ENCODE measurements at places on chromosomes 2 and 18.

DNA sequence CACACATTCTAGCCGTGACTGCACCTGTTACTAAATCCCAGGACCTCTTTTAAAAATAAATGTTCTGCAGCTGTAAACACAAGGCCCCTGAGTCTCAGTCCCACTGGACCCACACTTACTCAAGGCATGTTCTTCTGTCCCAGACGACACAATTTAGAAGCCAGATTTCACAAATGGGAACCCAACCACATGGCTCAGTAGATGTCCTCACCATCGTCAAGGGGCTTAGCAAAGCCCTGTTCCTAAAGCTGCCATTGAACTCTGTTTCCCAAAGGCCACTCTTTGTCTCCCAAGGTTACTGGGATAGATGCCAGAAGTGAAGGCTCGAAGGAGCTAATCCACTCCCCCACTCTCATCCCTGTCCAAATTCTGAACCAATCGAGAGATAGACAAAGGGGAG lies 301.0 kb downstream of the GALR1 start:
- no peak overlapping the region for H3K27ac ChIP-seq
- H3K27me3 ChIP-seq, result no peaks in the 10 kb centered on the region
- no peak overlapping the region for H3K4me3 ChIP-seq
- H3K4me1 ChIP-seq, result no peaks in the 10 kb centered on the region

- peaks cover 19% of the 10 kb centered on the region for H3K4me1 ChIP-seq
- DNase-seq, result no peak
- H3K27ac ChIP-seq, result no peak overlapping the region
- no peaks in the 10 kb centered on the region for H3K36me3 ChIP-seq
- no peak overlapping the region for H3K4me3 ChIP-seq
These were observed 21.9 kb downstream of the CRACDL start for GRCh38 chr2:98913916-98914712.

GRCh38 chr2:217789003-217789735 lies 213.6 kb downstream of the TNS1 start:
- peak overlapping the region; percentile 81 for H3K4me3 ChIP-seq
- H3K27me3 ChIP-seq, result no peaks in the 10 kb centered on the region
- peak overlapping the region; percentile 73 for H3K27ac ChIP-seq
- H3K36me3 ChIP-seq, result no peaks in the 10 kb centered on the region

DNA sequence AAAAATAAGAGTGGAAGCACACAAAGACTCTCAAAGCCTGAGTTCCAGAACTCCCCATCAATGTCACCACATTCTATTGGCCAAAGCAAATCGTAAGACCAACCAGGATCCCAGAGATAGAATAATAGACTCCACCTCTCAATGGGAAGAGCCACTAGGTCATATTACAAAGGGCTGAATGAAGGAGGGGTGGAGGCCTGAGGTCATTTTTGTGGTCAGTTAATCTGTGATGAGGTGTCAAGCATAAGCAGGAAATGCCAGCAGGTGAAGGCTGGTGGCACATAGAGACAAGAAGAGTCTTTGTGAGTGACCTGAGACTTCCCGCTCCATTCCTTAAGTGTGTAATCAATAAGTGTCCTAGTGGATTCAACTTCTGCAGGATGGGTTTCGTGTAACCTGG lies 144.3 kb downstream of the TFCP2L1 start:
- no peaks in the 10 kb centered on the region for H3K27me3 ChIP-seq
- no peak for DNase-seq
- H3K4me3 ChIP-seq, result no peak overlapping the region
- no peaks in the 10 kb centered on the region for H3K36me3 ChIP-seq

GRCh38 chr2:209556354-209556961 lies 132.6 kb downstream of the MAP2 start:
- H3K27me3 ChIP-seq, result no peaks in the 10 kb centered on the region
- H3K36me3 ChIP-seq, result no peaks in the 10 kb centered on the region
- no peaks in the 10 kb centered on the region for H3K4me1 ChIP-seq
- DNase-seq, result no peak
- no peak overlapping the region for H3K4me3 ChIP-seq

GRCh38 chr2:52097071-52097470 lies 1065.1 kb upstream of the NRXN1 start:
- no peaks in the 10 kb centered on the region for H3K36me3 ChIP-seq
- H3K4me3 ChIP-seq, result no peak overlapping the region
- H3K27me3 ChIP-seq, result no peaks in the 10 kb centered on the region
- no peak overlapping the region for H3K27ac ChIP-seq
- H3K4me1 ChIP-seq, result no peaks in the 10 kb centered on the region
